ENCODE measurements at places on chromosomes 2 and 18.

GRCh38 chr2:215435870-215436704 is at the start of gene FN1:
Gene FN1, minus strand, starts transcription at chr2:215436068. Its CDS starts 266 bp downstream, at chr2:215435802.
- DNase-seq, result peak; percentile 42

- no peak for DNase-seq
Observed at GRCh38 chr2:35081622-35082015, 1274.0 kb upstream of the CRIM1 start.

DNA sequence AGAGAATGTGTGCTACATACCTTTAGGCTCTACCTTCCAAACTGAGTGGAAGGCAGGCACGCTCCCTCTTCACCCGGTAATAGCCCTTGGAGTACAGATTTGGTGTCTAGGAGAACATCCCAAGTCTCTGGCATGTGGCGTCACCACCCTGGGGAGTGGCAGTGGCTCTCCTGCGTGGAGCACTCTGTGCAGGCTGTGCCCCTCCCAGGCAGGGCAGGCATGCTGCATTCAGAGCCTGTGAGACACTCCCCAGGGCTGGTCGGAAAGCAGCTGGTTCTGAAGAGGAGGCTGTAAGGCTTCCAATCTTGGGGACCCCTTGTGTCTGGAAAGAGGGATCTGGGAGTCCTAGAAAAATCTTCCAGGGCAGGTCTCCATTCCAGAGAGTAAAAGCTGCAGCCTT is 193.3 kb downstream of the ANKRD30B start:
- no peak for DNase-seq

GRCh38 chr2:179020156-179020750 is 29.7 kb downstream of the CCDC141 start:
- DNase-seq, result no peak

DNA sequence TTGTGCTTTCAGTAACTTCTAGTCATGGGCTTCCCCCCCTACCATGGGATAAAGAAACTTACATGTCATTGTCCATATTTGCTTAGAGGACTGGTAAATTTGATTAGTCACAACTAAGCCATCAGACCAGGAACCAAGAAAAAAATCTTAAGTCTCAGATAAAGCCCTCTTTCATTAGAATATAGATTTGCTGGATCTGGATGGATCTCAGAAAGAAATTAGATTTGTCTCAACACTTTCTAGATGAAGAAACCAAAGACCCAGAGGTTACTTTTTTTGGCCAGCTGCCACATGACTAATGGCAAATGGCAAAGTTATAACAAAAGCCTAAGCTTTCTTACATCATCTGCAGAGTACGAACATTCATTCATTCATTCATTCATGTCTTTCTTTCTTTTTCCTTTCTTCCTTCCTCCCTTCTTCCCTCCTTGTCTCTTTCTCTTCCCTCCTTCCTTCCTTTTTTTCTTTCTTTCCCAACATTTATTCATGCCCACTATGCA is 60.2 kb downstream of the CDCA7 start:
- DNase-seq, result no peak

- DNase-seq, result no peak
Observed at GRCh38 chr2:108986916-108987510, 2.0 kb downstream of the EDAR start.

DNA sequence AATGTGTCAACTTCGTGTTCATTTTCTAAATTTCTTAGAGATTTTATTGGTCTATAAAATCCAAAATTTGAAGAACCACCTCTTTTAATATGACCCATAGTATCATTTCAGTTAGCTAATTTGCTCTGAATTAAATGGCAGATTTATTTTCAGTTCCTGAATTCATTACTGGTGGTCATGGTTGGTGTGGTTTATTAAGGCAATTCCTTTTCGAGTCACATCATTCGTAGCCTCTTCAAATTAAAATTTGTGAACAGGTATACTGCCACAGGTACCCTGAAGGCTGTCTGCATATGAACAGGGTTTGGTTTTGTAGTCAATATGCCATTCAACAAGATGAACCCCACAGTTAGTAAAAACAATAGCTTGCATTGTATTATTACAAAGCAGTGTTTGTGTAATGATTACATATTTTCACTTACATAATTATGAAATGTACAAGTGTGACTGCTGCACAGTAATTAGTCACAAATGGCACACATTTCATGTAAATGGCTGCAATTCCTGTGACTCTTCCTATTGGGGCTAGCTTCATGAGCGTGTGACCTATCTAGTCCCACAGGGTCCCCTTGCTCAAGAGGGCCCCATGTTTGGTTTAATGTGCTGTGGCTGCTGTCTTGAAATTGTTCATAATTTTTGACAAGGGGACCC is 48.9 kb downstream of the CDC42EP3 start:
- DNase-seq, result no peak

DNA sequence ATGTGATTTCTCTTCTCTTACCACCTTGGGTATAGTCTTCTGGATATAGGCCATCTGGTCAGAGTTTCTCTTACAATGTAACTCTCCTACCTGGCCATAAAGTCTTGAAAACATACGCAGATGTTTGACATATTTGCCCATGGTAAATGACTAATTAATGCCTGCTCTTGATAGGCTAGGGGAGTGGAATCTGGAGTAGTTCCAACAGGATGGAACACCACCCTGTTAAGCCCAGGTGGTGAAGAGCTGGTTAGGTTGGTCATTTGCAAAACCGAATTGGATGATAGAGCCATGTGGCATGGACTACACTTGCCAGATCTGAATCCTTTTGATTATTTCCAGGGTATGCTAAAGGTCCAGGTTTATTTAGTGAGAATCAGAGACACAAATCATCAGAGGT is 36.5 kb downstream of the HADHB start:
- no peak for DNase-seq

DNA sequence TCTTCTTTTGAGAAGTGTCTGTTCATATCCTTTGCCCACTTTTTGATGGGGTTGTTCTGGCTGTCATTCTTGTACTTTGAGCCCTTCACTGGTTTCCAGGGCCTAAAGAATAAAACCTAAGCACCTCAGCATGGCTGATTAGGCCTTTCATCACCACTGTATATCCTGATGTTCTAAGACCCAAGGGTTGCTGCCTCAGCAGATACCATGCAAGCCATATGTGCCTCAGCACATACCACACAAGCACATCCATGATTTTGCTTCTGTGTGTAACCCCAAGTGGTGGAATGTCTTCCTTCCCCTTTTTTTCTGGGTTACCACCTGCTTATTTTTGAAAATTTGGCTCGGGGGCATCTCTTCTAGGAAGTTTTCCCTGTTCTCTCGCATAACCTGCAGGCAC is 11.4 kb downstream of the RBKS start:
- DNase-seq, result no peak

GRCh38 chr2:194464964-194465638 is 1191.9 kb upstream of the SLC39A10 start:
- DNase-seq, result no peak

- DNase-seq, result no peak
Observed at GRCh38 chr18:64993695-64994094, 757.1 kb upstream of the CDH7 start.

DNA sequence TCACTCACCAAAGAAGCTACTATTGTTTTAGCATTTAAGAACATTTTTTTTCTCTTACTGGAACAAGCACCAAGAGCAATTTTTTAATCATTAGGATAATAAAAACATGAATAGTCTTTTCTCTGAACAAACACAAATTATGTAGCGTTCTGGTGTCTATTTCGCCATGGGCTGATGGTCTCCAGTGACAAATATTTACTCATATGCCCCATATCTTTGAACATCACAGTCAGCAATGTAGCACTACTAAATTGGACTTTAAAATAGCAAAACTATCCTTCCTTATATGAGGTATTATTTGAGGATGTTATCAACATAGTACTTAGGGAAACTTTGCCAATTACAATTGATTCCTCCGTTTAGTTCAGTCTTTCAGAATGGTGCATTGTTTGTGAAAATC is 1326.0 kb upstream of the ZEB2 start:
- no peak for DNase-seq

- DNase-seq, result no peak
Observed at GRCh38 chr18:79733986-79734770, 54.6 kb downstream of the CTDP1 start.

GRCh38 chr2:234308813-234309195 is 188.1 kb downstream of the ARL4C start:
- peak; percentile 29 for DNase-seq

DNA sequence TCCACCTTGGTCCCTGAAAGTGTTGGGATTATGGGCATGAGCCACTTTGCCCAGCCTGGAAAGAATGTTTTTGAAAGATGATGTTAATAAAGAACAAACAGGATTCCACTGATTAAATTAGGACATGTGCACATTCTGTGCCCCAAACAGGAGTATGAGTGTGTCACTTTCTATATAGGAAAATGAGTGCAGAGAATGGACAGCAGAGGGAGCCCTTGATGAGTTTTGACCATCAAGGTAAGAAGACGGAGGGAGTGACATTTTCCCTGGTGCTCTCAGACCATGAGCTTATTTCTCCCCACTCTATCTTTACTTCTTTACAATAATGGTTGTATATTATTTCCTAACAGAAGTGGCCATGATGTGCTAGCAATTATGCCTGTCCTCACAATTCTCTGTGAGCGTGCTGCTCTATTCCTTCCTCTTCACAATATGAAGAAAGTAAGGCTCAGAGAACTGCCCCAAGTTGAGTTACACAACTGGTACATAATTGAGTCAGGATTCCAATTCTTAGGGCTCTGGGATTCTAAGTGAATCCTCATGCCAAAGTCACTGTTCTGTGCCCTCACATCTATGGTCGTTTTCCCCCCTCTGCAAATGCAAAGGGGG is 20.6 kb downstream of the RPL37A start:
- peak; percentile 54 for DNase-seq

DNA sequence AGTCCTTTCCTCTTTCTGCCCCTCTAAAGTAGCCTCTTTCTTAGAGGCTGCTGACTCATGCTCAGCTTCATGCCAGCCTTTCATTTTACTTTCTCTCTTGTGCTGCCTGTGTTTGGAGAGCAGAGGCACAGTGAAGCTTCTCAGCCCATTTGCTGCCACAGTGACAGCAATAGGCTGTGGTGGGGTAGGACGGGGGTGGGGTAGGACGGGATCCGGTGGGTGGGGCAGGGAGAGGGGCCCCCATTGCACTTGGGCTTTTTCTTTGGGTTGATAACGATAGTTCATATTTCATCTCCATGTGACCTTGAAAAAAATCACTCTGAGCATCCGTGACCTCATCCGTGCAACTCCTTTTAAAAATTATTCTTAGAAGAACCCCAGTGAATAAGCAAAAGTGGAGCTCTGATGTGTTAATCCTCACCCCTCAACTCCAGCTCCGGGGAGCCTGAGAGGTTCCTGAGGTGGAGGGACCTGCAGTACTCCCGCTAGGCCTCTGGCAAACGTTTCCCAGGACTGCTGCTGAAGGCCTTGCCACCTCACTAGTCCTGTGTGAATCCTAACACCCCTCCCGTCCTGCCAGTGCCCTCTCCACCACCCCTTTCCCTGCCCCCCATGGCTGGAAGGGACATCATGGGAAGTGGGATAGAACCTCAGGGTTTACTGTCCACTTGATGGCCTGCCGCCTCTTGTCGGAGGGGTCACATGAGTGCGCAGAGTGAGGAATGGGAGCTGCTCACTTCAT is 70.8 kb downstream of the INPP4A start:
- DNase-seq, result no peak

DNA sequence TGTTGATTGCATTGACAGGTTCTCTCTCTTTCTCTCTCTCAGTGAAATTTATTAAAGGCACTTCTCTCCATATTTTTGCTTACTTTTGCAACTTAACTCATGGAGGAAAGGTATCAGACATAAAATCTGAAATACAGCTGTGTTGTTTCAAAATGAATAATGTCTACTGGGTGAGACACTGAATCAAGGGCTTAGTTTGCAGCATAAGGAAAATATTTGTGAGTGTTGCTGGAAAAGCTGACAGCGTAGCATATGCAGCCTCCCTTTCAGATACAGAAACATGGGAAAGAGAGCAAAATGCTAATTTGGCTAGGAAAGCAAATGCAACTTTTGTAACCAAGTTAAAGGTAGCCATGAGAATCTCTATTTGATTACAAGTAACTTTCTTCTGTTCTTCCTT is 81.5 kb upstream of the COL3A1 start:
- DNase-seq, result no peak

DNA sequence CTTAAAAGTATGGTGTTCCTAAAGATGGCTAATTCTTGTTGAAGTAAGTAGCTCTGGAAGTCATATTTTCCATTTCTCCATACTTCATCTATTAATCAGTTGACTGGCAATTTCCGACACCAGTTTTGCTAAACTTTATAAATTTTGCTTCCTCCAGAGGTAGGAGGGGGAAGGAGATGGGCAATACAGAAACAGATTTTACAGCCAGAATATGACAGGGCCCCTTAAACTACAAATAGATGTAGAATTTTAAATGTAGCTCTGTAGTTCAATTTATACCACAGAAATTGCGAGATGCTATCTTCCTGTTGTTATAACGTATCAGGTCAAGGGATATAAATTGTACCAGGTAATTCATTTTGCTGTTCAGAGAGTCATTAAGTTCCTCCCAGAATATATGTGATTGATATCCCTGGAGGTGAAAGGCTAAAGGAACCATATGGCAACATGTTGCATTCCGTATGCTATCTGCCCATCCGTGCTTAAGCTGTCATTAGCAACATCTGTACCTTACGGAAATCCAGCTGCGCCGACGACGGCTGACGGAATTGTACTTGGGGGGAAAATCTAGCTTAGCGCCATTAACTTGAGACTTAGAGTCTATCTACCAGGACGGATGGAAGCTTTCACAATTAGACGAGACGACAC is 8.4 kb upstream of the NR4A2 start:
- no peak for DNase-seq

DNA sequence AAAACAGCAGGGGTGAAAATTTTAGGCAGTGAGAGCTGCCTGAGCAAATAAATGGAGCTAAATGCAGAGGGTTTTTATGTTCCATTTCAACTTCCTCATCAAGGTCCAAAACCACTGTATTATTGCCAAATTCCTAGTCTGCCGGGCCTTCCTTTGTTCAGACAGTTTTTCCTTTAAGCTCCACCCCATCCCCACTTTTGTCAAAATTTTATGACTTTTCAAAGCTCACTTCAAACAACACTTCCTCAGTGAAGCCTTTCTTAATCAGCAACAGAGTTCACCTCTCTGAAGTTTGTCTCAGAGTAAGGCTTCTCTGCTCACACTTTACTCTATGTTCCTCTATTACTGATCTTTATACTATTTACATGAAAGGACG is 81.3 kb downstream of the CERKL start:
- no peak for DNase-seq

DNA sequence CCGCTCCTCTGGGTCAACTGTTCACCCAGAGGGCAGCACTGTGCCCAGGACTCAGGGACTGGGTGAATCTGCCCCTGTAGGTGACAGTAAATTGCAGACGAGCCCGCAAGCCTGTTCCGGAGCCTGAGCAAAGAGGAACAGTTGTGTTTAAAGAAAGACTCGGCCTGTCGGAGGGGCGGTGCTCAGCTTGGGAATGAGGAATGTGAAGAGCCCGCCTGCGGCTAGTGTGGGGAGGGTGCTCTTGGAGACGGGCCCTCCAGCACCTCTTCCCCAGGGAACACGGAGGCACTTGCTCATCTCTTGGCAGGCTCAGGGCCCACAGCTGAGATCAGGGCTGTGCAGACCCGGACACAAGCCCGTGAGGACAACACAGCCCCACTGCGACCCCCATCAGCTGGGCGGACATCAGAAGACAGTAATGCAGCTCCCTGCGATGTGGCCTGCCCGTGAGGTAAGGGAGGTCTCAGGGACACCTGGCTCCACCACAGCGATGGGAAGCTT is 299.0 kb downstream of the NDUFA10 start:
- no peak for DNase-seq

- DNase-seq, result no peak
Observed at GRCh38 chr2:166351319-166351718, 24.4 kb downstream of the SCN9A start.

- DNase-seq, result no peak
Observed at GRCh38 chr2:223971-224760, 39.7 kb downstream of the SH3YL1 start.

GRCh38 chr18:63378919-63379638 is 12.1 kb upstream of the KDSR start:
- DNase-seq, result no peak

- DNase-seq, result no peak
Observed at GRCh38 chr2:40370007-40370395, 81.9 kb downstream of the SLC8A1 start.
